ENCODE measurements at places on chromosomes 7 and 10. TPM values are rescaled to one million over a fixed set of nuclear protein-coding genes. Genes with fewer than 3 reads are reported as not detected.

The PRLHR gene
- total RNA-seq: not detected

The ADAM22 gene
- 5.9 TPM for total RNA-seq

The NEUROG3 gene
- not detected for total RNA-seq

The CYP3A4 gene
- total RNA-seq: not detected

The NPC1L1 gene
- 0.04 TPM for total RNA-seq

The ACTL6B gene
- not detected for total RNA-seq

The LRRC18 gene
- not detected for total RNA-seq

The ANXA8 gene
- total RNA-seq: 0.69 TPM

All from PC-3 (cell line).